Adrenal gland (tissue), 19 donors: ENCODE measurements at places on chromosomes 7 and 10.

DNA sequence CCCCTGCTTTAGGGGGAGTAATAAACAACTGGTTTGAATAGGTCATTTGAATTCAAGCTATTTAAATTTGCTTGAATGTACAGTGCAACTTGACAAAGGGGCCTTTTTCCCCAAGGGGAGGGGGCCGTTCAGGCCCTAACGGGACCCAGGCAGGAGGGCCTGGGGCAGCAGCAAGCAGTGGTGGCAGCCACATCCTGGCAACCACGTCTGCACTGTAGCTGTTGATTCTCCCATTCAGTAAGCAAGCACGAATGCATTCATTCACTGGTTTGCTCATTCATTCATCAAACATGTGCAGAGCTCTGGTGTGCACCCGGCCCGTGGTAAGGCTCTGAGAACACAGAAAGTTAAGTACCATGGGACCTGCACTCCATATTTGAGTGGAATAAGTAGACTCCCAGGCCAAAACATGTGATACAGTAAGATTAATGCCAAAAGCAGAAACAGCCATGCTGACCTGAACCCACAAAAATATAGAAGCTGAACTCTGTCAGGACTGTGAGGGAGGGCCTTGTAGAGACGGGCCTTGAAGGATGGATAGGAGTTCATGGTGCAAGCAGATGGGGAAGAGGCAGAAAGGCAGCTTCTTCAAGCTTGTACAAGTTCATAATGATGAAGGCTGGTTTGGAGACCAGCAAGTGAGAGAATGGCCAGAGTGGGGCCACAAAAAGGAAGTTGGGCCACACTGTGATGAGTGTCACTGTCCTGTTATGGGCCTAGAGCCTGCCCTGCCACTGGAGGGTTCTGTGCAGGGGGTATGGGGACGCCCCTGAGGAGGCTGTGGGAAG is 29.3 kb upstream of the C10orf53 start:
- DNase-seq: no peak

- DNase-seq: no peak
These were observed 64.2 kb upstream of the GNAI1 start for GRCh38 chr7:80070391-80070790.

- no peak for DNase-seq
These were observed 3.6 kb downstream of the R3HCC1L start for GRCh38 chr10:98138031-98138430.

GRCh38 chr7:37759526-37759925 is 76.0 kb downstream of the GPR141 start:
- no peak for DNase-seq

GRCh38 chr10:22372917-22373316 is 27.6 kb downstream of the SPAG6 start:
- DNase-seq: no peak

GRCh38 chr10:119737823-119738222 is 12.0 kb downstream of the INPP5F start:
- peak; percentile 48 for DNase-seq

- DNase-seq: no peak
These were observed 440.7 kb downstream of the PLXDC2 start for GRCh38 chr10:20256969-20257368.

DNA sequence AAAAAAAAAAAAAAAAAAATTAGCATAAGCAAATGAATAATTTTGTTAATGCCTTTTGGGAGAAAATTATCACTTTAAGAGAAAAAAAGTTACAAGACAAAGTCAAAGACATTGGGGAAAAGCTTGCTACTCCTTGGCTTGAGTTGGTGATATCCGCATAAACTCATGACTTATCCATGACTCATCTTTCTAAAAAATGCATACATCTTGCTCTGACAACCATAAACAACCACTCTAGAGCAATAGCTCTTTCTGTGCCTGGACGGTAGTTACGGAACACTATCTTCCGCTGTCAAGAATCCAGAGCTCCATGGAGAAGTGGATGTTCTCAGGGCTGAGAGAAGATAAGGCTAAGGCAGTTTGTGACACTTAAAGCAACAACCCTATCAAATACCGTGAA is 281.1 kb upstream of the PFKP start:
- DNase-seq: no peak

GRCh38 chr10:16752099-16752498 is 65.1 kb downstream of the RSU1 start:
- DNase-seq: no peak

DNA sequence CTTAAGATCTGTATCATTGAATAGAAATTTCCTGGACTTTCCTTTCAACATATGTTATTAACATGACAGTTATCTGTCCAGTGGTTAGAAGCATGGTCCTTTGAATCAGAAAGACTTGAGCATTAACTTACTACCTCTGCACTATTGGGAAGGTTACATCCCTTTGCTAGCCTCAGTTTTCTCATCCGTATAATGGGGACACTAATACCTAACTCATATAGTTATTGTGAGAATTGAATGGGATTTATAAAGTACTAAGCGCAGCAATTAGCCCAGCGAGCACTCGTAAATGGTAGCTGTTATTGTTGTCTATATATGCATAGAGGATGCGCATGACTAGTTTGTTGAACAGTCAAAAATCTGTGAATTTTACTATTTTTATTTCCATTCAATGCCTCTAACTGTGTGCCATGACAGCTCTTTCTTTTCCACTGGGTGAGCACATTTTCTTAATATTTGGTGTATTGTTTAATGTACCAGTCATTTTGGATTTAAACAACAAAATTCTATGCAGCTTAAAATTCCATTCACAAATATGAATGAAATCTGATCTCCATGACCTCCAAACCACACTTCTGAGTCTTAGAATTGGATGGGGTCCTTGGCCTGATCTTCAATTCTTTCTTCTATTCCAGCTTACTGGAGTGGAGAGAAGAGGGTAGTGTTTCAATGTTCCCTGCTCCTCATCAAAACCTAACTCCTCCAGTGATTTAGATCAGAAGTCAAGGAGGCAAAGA is 65.0 kb downstream of the CACNB2 start:
- DNase-seq: no peak
